ENCODE measurements at places on chromosomes 7 and 10.

GRCh38 chr10:55793024-55793423 lies 568.0 kb downstream of the ZWINT start:
- DNase-seq = no peak

DNA sequence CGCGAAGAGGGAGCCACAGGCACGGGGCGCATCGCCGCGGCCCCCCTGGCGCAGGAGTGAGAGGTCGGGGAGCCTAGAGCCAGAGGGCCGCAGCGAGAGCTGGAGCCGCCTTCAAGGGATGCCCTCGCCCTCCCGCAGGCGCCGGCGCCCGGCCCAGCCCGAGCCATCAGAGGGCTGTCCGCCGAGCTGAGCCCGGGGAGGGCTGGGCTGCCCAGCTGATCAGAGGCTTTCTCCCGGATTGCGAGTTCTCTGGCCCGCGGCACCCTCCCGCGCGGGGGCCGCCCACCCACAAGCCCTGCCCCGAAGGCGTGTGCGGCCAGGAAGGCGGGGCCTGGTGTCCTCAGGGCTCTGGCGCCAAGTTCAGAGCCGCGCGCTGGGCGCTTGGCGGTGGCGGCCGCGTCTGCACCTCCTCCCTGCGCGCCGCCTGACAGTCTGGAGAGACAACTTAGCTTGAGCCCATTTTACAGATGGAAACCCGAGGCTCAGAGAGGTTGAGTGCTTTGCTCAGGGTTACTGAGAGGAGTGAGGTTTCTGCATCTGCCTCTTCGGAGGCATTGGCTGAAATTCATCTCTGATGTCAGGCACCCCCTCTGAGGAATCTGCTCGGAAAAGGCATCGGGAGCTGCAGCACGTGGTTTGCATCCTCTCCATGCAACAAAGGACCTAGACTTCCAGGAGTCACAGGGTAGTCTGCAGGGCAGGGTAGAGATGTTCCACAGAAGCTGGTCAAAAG lies 3.8 kb upstream of the ANTXRL start:
- peak; percentile 42 for DNase-seq

GRCh38 chr10:3865565-3865964 lies 80.6 kb upstream of the KLF6 start:
- no peak for DNase-seq

GRCh38 chr7:140223515-140224221 lies 46.9 kb upstream of the KDM7A start:
- DNase-seq = no peak

DNA sequence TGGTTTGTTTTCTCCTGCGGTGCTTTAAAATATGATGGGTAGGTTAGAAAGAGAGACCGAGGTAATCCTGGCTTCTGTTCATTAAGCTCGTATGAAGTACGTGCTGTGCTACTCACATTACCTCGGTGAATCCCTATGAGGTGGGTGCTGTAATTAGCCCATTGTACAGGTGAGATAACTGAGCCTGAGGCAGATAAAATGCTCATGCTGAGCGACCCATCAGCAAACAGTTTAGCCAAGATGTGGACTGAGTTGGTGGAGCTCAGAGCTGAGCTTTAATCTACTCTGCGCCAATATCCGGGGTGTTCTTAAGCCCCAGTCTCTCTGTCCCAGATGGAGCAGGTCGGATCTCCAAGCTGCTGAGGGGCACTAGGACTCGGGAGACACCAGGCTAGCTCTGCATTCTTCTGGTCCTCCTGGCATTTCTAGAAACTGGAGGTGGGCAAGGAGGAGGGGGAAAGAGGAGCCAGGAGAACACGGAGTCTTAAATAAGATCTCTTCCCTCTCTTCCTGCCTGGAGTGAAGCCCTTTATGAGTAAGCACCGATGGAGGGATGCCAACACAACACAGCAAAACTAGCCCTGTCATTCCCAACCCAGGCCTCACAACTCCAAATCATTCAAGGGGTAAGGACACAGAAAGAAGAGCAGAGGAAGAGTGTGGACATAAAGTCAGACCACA lies 458.5 kb downstream of the KCNMA1 start:
- no peak for DNase-seq

DNA sequence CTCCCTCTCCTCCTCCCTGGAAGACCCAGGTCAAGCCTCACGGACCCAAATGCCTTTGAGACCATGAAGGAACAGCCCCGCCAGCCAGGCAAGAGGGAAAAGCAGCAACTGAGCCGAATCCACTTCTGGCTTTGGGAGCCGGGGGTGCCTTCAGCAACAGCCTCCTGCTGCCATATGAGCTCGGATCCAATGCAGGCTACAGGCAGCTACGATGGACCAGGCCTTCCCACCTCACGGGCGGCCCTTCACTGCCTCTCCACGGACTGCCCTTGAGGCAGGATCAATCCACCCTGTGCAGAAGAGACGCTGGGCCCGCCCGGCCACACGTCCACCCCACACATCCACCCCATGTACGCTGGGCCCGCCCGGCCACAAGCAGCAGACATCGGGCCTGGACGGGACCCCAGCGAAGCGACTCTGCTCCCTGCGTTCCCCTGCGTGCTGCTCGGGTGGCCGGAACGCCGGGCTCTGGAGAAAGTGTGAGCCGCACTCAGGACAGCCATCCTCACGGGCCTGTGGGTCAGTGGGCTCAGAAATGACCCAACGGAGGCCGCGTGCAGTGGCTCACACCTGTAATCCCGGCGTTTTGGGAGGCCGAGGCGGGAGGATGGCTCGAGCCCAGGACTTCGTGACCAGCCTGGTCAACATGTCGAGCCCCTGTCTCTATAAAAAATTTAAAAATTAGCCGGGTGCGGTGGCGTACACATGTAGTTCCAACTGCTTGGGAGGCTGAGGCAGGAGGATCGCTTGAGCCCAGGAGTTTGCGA lies 82.0 kb downstream of the FOXL3 start:
- no peak for DNase-seq

DNA sequence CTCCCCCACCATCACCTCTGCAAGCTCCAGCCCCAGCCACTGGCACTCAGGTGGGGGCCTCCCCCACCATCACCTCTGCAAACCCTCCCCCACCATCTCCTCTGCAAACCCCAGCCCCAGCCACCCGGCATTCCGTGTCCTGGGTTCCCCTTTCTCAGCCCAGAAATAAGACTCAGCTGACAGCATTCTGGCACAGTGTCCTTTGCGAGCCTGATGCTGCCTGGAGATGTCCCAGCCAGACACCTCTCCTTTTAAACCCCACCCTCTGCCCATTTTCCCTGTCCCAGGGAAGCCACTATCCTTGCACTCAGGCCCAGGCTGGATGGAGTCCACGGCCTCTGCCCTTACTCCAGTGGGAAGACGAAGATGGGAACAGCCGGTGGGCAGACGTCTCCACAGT lies 49.8 kb downstream of the ELFN1 start:
- no peak for DNase-seq

GRCh38 chr10:114188001-114188400 lies 8.8 kb downstream of the TDRD1 start:
- no peak for DNase-seq

DNA sequence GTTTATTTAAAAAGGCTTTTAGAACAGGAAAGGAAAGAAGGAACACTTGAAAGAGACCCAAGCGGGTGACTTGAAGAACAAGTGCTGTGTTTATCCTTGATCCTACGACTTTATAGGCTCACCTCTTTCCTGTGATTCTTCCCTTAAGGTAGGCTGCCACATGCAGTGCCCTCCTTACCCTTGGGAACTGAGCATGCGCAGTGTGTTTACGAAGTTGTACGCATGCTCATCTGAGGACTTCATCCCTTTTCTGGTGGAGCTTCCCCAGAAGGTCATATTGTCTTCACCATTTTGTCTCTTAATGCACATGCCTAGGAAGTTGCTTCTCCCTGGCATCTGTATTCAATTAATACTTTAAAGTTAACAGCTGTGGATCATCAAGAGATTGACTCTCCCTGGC lies 49.9 kb upstream of the VOPP1 start:
- no peak for DNase-seq

GRCh38 chr10:132607961-132608495 lies 70.4 kb downstream of the INPP5A start:
- DNase-seq = no peak

DNA sequence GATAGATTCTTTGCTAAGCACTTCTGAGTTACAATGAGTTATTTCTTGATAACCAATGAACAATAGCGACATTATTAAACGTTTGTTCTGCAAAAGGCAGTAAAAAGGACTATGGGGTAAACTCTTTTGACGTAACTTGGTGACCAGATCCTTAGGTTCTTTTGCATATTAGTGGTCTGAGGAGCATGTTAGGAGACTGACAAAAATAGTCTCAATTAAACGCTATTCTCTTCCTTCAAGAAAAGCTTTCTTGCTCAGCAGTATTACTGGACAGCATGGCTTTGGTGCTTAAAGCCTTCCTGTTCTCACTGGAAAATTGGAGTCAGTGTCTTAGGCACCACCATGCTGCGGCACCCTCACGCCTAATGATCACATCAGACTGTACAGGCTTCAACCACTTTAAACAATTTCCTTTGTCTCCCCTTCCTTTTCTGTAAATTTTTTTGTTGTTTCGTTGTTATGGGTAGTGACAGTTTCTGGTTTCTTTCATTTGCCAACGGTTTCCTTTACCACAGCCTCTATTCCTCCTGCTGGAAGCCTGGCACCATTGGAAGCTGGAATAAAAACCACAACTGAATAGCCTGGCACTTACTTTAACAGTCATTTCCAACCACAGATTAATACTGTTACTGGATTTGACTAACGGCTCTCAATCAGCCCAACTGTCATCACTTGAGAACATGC lies 49.2 kb upstream of the FAM133B start:
- no peak for DNase-seq

- no peak for DNase-seq
Measured at GRCh38 chr10:123470336-123470921, 195.7 kb upstream of the GPR26 start.

DNA sequence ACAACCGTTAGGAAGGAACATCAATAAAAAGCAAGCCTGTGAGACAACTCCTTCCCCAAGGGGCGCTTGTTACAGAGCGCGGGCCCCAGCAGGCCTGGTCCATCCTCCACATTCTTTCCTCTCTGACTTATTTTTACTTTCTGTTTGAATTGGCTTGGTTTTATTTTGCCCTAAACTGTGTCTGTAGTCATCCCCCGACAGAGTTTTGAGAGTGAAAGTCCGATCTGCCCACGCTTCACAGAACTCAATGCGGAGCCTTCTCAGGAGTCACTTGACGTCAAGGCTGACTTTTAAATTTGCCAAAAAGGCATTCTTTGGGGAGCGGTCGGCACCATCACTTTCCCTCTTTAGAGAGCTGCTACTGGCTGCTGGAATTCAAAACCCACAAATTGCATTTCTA lies 150.1 kb upstream of the KLF6 start:
- DNase-seq = no peak

DNA sequence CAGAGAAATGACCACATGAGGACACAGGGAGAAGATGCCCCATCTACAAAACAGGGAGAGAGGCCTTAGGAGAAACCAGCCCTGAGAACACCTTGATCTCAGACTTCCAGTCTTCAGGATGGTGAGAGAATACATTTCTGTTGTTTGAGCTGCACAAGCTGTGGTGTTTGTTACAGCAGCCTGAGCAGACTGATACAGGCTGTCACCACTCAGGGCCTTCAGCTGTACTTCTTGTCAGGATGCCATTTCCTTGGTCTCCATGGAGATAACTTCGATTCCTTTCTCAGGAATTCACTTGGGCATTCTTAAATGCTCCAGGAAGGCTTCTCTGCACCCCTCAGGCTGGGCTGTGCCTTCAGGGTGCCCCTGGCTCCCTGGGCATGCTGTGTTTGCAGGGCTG lies 85.7 kb upstream of the IGFBP3 start:
- DNase-seq = no peak
